ENCODE measurements at places on chromosomes 16 and 17.
A peak's percentile ranks its signal among the peaks of the same experiment; 100 is the strongest.

GRCh38 chr17:42363767-42364585 lies 24.3 kb downstream of the STAT3 start:
- DNase-seq = no peak

- no peak for DNase-seq
These were observed 62.4 kb downstream of the CCDC182 start for GRCh38 chr17:57682701-57683100.

DNA sequence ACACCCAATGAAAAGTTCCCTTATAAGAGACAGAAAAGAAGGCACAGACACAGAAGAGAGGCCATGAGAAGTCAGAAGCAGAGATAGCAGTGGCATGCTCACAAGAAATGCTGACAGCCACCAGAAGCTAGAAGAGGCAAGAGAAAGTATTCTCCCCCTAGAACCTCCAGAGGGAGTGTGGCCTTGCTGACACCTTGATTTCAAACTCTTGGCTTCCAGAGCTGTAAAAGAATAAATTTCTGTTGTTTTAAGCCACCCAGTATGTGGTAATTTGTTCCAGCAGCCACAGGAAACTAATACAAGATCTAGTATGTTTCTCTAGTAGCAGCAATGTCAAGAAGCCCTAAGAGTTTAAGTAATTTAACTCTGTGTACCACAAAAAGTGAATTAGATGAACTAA lies 87.2 kb upstream of the NOG start:
- DNase-seq = no peak

DNA sequence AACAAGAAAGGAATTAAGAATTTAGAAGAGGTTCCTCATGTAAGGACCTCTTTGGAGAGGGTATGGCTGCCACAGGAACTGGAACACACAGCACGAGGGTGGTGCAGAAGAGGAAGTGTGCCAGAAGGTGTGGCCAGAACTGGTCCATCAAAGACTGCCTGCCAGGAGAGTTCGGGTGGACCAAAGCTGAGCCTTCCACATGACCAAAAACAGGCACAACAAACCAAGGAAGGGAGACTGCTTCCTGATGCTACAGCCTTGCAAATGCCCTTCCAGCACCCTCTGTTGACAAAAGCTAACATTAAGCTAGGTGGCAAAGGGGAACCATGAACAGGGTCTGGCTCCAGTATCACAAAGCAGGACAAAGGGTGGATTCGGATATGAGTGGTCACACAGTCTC lies 125.8 kb upstream of the TMEM97 start:
- DNase-seq = no peak

GRCh38 chr16:6484081-6484480 lies 848.6 kb upstream of the RBFOX1 start:
- no peak for DNase-seq

- peak; percentile 85 for DNase-seq
These were observed 49.1 kb downstream of the STAT5A start for GRCh38 chr17:42337442-42337841.

GRCh38 chr16:23464196-23464595 lies 11.2 kb upstream of the COG7 start:
- DNase-seq = no peak

DNA sequence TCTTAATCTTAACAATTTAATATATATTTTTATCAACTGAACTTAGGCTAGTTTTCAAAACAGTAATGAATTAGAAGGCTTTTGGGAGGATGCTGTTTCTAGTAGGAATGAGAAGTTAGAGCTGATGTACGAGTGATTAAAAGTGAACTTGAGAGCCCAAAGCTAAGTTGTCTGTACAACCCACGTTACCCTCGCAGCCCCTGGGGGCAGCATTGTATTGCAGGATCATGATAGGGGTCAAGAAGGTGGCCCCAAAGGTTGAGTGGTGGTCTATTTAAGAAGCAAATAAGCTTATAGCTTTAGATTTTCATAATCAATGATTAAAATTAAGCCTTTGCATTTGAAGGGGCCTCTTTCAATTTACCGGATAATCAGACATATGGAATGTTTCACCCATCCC lies 33.7 kb upstream of the ALDH3A2 start:
- DNase-seq = no peak

GRCh38 chr17:83012868-83013778 lies 66.3 kb upstream of the METRNL start:
- DNase-seq = no peak

GRCh38 chr17:51217946-51218345 lies 41.9 kb downstream of the MBTD1 start:
- DNase-seq = no peak

DNA sequence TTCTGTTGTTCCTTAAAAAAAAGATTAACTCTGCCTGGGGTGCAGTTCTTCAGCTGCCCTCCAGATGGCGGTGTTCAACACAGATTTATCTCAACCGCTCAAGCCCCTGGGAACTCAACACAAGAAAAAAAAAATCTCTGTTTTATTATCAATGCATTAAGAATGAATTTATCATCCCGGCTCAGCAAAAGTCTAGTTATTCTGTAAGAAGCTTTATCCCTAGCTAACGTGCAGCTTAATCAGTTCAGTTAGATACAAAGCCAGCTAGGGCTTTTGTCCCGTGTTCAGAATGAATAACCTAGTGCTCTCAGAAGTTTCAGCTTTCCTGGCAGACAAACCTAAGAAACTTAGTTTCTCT lies 475.9 kb upstream of the CCL2 start:
- peak; percentile 22 for DNase-seq

DNA sequence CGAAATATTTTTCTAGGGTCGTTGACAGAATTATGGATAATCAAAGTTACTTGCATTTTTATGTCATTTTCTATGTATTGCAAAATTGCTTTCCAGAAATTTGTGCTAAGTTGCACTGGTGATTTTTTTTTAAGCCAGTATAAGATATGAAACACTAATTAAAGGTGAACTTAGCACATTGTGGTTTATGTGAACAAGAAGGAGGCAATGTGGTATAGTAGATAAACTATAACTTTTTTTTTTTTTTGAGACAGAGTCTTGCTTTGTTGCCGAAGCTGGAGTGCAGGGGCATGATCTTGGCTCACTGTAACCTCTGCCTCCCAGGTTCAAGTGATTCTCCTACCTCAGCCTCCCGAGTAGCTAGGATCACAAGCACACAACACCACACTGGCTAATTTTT lies 13.2 kb downstream of the DGKE start:
- no peak for DNase-seq

GRCh38 chr16:84308120-84308519 lies 13.4 kb downstream of the WFDC1 start:
- DNase-seq = peak; percentile 32

GRCh38 chr16:25013751-25014499 lies 1.2 kb downstream of the ARHGAP17 start:
- no peak for DNase-seq

- no peak for DNase-seq
These were observed 15.2 kb upstream of the KPNA2 start for GRCh38 chr17:68020409-68020756.

DNA sequence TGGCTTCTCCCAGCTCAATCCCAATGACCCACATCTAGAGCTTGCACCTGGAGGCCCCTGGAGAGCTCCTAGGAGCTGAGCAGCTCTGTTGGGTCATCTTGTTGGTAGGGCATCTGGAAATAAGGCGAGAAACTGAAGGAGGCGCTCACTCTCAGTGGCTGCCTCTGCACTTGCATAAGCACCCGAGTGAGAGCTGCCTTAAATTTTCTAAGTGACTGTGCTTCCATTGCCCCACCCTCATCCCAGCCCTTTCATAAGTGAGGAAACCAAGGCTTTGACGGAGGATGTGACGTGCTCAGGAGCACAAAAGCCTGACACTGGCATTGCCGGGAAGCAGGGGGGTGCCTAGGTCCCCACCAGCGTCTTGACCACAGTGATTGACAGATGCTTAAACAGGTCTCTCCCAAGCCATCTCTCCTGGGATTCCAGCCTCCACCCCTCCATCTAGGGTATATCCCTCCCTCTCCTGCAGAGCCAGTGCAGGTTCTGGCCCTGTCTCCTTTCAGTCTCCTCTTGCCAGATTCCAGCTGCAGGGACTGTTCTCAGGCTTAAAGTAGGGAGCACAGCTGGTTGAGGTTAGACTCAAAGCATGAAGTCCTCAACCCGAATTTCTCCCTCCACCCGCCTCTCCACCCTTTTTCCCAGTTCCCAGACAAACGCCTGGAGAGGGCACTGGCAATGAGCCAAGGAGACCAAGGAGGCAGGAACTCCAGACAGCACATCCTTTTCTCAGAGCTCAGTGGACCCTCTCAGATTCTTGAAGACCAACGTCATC lies 113.7 kb downstream of the IRX5 start:
- no peak for DNase-seq

- no peak for DNase-seq
These were observed 76.7 kb downstream of the PLD6 start for GRCh38 chr17:17129466-17129865.

DNA sequence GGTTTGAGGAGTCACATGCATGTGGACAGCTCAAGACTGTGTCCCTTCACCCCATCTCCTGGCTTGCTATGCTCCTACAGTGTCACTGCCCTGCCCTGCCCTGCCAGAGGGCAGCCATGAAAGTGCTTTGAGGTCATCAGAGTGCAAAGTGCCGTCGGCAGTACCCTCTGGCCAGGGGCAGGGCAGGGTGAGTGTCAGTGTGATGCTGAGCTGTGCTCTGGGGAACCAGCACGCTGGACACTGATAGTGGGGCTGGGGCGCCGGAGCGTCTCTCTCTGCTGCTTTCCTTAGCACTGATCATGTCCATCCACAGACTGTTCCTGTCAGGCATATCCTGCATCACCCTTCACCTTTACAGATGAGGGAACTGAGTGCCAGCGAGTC lies 1.6 kb upstream of the SPATA32 start:
- no peak for DNase-seq

GRCh38 chr16:9112166-9112843 lies 20.9 kb downstream of the HAPSTR1 start:
- no peak for DNase-seq

- DNase-seq = no peak
These were observed 135.4 kb upstream of the AXIN2 start for GRCh38 chr17:65696739-65697394.

DNA sequence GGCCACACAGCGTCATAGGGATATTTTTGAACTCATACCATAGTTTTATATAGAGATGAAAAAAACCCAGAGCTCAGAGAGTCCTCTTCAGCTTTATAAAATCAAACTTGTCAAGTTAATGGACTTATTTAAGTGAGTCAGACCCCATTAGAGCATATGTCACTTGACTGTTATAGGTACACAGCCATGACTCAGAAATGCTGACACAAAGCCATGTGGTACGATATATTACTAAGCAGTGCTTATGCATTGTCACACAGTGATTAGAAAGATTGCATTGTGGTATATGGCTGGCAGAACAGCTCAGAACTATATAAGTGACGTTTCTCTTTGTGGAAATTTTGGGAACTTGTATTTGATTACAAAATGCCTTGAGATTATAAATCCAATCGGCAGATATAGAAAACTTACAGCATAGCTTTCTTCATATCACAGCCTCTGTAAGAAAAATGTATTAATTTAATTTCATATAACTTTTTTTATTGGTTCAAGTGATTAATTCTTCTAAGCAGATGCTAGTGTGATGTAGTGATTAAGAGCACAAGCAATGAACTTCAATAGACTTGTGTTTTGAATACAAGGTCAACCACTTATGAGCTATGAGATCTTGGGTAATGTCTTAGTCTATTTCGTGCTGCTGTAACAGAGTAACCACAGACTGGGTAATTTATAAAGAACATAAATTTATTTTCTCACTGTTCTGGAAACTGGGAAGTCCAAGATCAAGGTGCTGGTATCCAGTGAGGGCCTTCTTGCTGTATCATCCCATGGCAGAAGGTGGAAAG lies 25.8 kb upstream of the GINS3 start:
- no peak for DNase-seq

GRCh38 chr16:27313422-27314160 lies at the start of gene IL4R:
TSS of gene IL4R (plus strand) at chr16:27313974. CDS start at chr16:27340204, 26,230 bp downstream.
- peak; percentile 86 for DNase-seq

- DNase-seq = no peak
These were observed 303.4 kb downstream of the WWOX start for GRCh38 chr16:78402833-78403232.

GRCh38 chr16:1708083-1708767 lies 2.2 kb downstream of the MAPK8IP3 start:
- no peak for DNase-seq

DNA sequence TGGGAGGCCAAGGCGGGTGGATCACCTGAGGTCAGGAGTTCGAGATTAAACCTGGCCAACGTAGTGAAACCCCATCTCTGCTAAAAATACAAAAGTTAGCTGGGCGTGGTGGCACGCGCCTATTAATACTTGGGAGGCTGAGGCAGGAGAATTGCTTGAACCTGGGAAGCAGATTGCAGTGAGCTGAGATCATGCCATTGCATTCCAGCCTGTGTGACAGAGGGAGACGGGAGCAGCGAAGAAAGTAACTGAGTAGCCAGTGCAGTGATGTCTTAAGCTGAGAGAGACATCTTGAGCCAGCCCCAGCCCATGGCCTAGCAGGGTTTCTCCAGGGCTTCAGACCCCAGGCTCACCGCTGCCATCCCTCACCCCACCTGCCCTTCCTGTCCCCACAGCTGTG lies 9.8 kb upstream of the SMIM5 start:
- DNase-seq = no peak

DNA sequence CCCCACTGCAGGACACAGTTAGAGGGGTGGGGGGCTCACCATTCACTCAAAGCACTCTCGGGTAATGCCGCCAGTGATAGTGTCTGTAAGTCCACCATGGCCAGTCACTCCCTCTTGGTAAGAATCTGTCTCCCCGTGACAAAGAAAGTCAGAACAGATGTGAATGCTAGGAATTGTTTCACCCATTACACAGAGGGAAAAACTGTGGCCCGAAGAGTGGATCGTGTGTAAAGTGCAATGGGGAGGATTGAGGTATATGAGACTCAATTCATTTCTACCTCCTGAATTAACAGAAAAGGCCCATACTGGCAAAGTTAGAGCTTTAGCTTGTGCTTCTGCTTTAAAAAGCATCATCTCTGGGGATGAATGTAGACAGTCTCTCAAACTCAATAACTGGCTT lies 17.5 kb upstream of the SLC6A2 start:
- no peak for DNase-seq

- no peak for DNase-seq
These were observed 47.8 kb downstream of the MRC2 start for GRCh38 chr17:62675260-62675659.

DNA sequence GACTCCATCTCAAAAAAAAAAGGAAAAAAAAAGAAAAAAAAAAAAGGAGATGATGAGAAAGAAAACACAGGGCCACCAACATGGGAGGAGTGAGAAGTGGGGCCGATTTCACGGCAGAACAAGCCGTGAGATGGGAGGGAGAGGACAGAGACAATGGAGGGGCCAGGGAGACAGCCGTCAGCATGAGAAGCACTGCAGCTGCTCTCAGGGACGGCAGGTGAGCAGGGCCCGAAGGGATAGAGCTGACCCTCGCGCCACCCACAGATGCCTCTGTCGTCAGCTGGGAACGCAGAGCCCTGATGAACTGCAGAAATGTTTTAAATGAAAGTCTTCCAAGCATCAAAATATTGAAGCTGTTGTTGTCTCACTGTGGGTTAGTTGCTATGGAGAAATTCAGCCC lies 20.3 kb downstream of the PITPNM3 start:
- no peak for DNase-seq

DNA sequence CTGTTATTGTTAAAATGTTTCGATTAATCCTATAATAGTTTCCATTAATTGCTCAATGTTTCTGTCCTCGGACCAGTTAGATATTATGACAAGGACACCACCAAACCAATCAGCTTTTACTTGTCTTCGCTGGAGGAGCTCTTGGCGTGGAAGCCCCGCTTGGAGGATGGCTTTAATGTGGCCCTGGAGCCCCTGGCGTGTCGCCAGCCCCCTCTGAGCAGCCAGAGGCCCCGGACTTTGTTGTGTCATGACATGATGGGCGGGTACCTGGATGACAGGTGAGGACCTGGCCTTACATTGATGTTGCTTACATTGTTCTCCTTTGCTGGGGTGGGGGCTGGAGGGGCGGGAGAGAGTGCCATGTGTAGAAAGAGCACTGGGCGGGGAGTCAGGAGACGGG lies 3.0 kb downstream of the ENGASE start:
- no peak for DNase-seq
